ENCODE measurements at places on chromosomes 6 and 20.

DNA sequence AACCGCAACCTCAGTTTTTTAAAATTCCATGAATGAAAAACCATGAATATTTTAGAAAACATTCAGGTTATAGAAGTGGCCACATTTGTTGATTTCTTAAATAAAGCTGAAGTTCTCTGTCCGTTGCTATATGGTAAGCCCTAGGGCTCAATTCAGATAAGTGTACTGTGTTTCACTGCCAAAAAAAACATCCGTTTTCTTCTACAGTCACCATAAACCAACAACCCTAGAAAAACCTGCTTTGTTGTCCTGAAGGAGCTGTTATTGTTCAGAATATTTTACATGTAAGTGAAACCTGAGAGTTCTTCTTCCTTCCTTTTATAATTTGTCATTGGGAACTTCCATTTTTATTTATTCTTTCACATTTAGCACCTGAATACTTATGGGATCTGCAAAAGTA is 274.1 kb downstream of the TFAP2A start:
- no peak for DNase-seq

- no peak for DNase-seq
Observed at GRCh38 chr20:37311710-37312355, 22.4 kb downstream of the MANBAL start.

DNA sequence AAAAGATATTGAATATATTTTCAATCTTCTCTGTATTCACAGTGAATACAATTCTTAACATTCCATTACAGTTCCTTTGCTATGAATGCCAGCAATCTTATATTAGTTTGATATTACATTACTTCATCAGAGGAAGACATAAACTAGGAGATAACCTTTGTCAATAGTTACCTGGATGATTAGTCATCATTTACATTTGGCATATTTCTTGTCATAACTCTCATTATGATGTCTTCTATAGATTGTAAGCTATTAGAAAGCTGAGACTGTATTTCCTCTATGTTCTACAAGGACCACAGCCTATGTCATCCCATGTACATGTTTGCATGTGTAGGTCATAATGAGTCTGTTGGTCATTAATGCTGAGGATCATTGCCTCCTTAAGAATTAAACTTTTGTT is 7.8 kb upstream of the PTPRK start:
- DNase-seq, result no peak

DNA sequence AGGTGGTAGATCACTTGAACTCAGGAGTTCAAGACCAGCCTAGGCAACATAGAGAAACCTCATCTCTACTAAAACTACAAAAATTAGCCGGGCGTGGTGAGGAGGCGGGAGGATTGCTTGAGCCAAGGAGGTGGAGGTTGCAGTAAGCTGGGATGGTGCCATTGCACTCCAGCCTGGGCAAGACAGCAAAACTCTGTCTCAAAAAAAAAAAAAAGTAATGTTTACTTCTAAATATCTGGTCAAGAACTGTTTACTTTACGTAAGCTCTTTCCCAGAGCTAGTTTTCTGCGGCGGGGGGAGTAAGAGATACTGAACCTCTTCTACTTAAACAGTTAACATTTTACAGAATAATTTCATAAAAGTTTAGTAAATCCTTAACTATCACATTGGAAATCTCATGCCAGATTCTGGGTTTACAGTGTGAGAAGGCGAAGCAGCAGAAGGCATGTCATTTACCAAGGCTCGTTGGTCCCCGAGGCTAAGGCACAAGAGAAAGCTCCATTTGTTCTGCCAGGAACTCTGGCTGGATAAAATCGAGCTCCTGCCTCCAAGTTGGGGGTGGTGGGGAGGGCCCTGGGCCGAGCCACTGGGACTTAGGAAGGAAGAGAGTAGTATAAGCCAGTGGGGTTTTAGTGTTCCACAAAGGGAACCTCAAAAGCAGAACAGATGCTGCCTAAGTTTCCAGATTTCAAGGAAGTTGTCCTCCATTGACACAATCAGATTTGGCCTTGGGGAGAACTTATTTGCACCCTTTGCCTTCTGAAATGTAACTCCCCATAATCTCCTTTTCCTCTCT is 41.7 kb downstream of the ARFGEF2 start:
- DNase-seq, result no peak

GRCh38 chr6:163460307-163460782 is 45.8 kb downstream of the QKI start:
- no peak for DNase-seq

- no peak for DNase-seq
Observed at GRCh38 chr6:125132058-125132457, 21.5 kb upstream of the TPD52L1 start.

DNA sequence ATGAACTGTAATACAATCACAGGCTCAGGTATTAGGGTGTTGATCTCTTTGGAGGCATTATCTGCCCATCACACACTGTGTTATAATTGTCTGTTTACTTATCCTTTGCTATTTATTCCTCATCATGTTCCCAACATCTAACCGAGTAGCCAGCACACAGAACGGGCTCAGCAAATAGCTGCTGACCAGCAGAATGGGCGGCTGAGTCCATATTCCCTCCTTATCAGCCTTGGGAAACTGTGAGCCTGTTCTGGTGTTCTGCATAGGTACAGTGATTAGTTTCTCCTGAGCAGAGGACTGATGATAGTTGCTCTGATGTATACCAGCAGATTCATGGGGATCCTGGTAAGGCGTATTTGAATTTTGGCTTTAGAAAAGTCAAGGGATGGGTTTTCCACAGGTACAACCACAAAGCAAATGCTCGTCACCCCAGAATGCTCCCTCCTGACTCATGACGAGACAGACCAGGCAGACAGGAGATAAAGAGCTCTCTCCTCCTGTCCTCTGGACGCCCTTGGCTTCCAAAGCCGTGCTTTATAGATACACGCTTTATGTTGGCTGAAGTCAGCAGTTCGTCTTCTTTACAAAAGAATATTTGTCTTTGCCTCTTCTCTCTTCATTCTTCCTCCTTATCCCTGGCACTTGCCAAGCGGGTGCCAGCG is 166.7 kb downstream of the TTLL2 start:
- no peak for DNase-seq

Data from tibial nerve (tissue), 4 donors.